ENCODE measurements at places on chromosomes 12 and 14.

DNA sequence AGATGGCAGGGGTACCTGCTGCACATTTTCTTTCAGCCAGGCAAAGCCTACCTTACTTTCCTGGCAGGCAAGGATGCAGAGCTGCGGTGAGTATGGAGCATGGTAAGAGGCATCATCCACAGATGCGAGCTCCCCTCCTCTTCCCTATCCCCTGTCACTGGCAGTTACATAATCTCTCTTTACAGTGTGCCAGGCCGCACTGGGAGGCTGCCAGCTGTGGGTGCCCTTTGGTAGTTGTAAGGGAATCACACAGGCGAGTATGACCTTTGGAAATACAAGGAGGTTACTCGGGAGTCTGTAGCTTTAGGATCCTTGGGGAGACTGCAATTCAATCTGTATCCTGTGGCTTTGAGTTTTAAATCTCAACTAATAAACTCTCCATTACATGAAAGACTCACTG, 132.5 kb downstream of the KTN1 start:
- no peak for DNase-seq

GRCh38 chr14:72786378-72787350, 107.2 kb downstream of the DPF3 start:
- DNase-seq = no peak

- DNase-seq = no peak
These were observed 413.8 kb downstream of the BCL11B start for GRCh38 chr14:98858158-98858557.

GRCh38 chr12:122503783-122504590, 3.3 kb upstream of the ZCCHC8 start:
- DNase-seq = no peak
